ENCODE measurements at places on chromosomes 6 and 20.

DNA sequence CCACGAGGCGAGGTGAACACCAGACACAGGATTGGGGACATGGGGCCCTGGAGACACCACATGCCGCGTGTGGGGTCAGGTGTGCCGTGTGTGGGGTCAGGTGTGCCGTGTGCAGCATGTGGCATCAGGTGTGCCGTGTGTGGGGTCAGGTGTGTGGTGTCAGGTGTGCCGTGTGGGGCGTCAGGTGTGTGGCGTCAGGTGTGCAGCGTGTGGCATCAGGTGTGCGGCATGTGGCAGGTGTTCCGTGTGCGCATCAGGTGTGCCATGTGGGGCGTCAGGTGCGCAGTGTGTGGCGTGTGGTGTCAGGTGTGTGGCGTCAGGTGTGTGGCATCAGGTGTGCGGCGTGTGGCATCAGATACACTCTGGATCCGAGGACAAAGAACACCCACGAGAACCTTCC, 77.9 kb downstream of the WDR27 start:
- DNase-seq, result no peak

DNA sequence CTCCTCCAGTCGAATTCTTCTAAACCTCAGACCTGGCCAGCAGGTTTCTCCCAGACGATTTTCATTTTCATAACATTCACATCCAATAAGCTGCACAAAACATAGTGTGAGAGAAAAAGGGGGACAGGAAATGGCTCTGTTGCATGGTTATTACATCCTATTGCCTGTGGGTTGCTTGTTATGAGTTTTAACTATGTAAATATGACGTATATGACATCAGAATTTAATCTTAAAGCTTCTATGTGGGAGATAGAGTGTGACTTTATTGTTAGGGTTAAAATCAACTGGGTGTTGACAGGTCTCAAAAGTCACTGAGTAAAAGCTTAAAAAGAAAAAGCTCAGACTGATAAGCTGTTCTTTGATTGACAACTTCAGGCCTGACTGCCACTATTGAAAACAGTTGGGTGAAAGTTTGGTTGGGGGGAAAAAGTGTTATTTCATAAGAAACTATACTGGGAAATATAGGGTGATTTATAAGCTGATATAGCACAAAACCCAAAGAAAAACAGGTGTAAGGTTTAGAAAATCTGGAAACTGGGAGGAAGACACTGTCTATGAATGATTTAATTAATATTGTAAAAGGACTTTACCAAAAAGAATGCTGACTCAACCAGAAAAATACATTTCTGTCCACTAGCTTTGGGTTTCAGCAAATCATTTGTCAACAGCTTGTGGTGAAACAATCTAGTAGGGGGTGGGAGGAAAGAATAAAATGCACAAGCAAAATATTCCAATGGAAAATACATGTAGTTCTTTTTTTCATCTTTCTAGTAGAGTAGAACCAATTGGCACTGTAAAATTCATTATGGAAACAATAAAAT, 134.1 kb upstream of the CEP162 start:
- no peak for DNase-seq

DNA sequence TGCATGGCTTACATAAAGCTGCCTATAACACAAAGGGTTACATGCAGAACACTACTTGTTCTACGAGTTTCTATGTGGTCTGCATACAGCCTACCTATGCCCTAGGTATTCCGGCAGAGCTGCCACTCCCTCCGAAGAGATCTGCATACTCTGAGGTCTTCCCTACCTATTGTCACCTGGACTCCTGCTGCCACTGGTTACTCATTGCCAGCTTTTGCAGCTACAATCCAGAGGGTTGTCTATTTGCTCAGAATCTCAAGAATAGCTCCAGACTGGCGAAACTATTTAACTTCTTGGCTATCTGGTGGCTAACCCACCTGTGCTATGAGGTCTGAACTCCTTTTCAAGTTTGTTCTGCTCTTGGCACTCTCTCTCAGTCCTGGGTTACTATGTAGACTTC, 323.3 kb downstream of the BMP2 start:
- no peak for DNase-seq

DNA sequence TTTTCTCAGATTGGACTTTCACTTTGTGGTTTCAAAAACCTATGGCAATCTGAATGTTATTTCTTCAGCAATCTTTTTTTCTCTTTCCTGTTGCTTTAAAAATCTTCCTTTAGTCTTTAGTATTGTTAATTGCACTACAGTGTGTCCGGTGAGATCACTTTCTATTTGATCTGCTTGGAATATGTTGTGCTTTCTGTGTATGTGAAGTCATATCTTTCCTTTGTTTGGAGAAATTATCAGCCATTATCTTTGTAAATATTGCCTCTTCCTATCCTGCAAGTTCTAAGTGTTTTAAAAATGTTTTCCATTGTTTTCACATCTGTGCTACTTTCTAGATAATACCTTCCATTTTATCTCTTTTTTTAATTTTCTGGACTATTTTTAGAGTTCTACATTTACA, 171.4 kb upstream of the PRSS16 start:
- DNase-seq, result no peak

DNA sequence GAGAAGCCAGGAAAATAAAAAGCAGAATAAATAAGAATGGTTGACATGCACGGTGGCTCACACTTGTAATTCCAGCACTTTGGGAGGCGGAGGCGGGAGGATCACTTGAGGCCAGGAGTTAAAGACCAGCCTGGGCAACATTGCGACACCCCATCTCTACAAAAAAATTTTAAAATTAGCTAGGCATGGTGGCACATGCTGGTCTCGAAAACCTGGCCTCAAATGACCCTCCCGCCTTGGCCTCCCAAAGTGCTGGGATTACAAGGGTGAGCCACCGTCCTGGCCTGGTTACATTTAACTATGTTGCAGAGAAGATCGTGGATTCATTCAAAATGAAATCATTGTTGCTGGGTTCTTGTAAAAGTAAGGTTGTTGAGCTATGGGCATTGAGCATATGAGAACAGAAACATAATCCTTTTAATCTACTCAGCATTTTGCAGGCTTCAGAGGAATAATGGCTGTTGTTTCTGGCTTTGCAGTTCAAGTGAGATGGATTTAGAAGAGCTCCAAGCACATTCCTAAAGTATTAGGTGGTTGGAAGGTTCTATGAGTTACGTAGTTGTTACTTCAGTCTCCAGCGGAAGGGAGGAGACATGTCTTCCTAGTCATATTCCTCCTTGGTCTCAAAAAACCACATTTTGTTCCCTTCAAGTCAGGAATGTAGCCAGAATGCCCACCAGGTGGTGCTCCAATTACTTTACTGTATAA, 45.6 kb upstream of the RAB23 start:
- DNase-seq, result peak; percentile 33

DNA sequence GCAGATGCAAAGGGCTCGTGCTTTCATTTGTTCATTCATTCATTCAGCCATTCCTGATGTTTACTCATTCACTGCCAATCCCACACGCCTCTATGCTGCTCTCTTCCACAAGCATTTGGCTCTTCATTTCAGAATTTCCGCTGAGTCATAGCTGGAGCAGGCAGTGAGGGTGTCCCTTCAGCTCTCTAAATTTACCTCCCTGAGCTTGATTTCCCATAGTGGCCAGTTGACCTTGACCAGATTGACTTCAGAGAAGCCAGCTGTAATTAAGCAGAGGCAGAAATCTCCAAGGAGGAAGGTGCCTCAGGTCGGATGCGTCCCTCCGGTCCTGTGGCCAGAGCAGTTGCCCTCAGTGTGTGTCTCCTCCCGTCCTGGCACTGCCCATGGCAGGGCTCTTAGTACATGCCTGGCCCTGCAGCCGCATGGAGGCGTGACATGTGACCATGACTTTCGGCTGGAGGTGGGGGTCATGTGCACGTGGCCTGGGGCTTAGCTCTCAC, 267.2 kb upstream of the ECI2 start:
- no peak for DNase-seq

- no peak for DNase-seq
Observed at GRCh38 chr6:7523922-7524321, 17.5 kb upstream of the DSP start.

GRCh38 chr6:63441266-63441956, 121.6 kb upstream of the LGSN start:
- no peak for DNase-seq

GRCh38 chr20:21682521-21682954, 22.9 kb upstream of the PAX1 start:
- DNase-seq, result no peak

GRCh38 chr6:133817460-133818047, 71.4 kb upstream of the TCF21 start:
- DNase-seq, result peak; percentile 58

- DNase-seq, result no peak
Observed at GRCh38 chr20:44039147-44039546, 124.5 kb downstream of the TOX2 start.

GRCh38 chr6:11460837-11461661, 76.5 kb upstream of the TMEM170B start:
- peak; percentile 28 for DNase-seq

GRCh38 chr6:40585651-40586269, 1.4 kb downstream of the LRFN2 start:
- DNase-seq, result no peak

DNA sequence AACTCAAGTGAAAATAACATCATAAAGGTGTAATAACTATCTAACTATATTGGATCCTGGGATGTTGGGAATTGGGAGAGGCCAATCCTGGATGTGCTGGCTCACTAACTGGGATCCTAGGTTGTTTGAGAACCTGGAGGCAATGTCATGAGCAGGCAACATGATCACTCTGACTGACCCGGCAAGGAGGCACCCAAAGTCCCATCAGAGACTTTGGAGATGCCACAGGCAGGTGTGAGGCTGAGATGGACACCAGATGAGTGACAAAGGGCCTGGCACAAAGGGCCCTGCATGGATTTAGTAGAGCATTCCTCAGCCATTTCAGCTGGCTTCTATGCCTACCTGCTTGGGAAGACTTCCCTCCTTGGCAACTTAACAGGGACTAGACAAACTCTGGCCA, 38.4 kb upstream of the MYLIP start:
- no peak for DNase-seq

- DNase-seq, result no peak
Observed at GRCh38 chr6:96909811-96910210, 12.1 kb upstream of the NDUFAF4 start.

- peak; percentile 21 for DNase-seq
Observed at GRCh38 chr6:119966484-119966883, 616.9 kb upstream of the MAN1A1 start.

DNA sequence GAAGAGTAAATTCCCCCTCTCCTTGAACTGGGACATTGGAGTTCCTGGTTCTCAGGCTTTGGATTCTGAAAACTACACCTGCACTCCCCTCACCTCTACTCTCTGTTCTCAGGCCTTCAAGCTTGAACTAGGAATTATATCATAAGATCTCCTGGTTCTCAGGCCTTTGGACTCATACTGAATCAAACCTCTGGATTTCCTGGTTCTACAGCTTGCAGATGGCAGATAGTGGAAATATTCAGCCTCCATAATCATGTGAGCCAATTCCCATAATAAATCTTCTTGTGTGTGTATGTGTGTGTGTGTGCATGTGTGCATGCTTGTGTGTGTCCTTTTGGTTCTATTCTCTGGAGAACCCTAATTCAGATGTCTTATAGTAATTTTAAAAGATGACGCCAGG, 12.7 kb upstream of the CHD6 start:
- DNase-seq, result no peak

- DNase-seq, result no peak
Observed at GRCh38 chr20:1317545-1318255, 11.2 kb downstream of the SDCBP2 start.

DNA sequence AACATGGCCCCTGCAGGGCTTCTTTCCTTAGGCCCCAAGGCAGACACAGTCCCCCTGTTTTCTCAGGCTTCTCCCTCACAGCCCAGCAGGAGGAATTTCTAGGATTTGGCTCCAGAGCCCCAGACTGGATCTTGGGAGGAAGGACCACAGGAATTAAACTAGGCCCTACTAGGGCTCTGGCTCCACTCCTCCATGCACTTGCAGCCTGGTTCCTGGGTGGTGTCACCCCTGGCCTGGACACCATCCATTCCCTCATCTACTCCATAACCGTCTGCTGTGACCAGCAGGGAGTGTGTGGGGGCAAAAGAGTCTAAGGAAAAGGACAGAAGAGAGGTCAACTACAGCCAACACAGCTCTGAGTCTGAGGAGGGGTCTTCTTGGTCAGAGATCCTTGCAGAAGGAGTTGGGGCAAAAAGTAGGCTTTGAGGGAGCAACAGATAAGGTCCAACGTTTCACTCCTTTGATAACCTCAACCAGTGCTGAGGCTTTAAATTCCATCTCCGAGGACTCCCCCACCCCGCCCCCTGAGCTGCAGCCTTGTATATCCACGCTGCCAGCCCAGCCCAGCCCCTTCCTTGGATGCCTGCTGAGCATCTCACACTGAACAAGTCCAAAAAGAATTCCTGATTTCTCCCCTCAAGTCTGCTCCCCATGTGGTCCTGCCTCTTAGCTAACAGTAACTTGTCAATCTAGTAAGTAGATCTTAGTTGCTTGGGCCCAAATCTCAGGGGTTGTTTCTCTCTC, 27.9 kb upstream of the SPDEF start:
- no peak for DNase-seq

DNA sequence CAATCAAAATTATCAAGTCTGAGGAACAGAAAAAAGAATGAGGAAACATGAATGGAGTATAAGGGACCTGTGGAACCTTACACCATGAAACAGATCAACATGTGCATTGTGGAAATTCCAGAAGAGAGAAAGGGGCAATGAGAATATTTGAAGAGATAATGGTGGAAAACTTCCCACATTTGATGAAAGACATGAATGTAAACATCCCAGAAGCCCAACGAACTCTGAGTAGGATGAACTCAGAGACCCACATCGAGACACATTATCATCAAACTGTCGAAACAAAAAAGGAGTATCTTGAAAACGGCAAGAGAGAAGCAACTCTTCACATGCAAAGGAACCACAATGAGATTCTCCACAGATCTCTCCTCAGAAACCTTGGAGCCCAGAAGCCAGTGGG, 371.1 kb downstream of the CDKAL1 start:
- DNase-seq, result no peak

DNA sequence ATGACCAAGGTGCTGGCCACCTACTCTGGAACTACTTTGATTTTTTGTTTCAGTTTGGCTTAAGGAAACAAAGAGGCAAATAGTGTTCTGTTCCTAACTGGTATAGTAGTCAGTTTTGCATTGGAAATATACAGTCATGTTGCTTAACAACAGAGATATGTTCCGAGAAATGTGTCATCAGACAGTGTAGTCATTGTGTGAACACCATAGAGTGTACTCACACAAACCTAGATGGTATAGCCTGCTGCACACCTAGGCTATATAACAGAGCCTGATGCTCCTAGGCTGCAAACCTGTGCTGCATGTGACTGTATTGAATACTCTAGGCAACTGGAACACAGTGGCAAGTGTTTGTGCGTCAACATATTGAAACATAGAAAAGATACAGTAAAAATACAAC, 80.4 kb downstream of the ARID1B start:
- no peak for DNase-seq

- DNase-seq, result no peak
Observed at GRCh38 chr6:158011478-158011920, 29.8 kb downstream of the SYNJ2 start.

DNA sequence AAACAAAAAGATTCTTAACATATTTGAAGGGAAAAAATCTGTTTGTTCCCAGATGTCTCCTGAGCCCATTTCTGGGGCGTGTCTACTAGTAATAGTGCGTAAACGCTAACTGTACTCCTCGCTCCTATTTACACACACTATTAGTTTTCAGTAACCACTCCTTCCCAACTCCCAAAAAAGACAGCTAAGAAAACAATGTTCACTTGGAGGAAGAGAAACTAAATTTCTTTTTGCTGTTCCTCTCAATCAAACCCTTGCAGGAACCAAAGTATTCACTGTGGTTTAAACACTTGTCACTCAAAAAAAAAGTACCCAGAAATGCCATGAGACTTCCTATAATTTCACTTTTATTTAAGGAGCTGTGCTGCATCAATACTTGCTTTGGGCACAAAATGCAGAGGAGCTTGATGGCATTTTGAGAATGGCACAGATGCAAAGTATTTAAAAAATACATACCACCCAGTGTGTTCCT, 118.2 kb downstream of the BACH2 start:
- DNase-seq, result no peak
